Body of pancreas (tissue), 4 donors: ENCODE measurements at places on chromosomes 2 and 18. TPM values are rescaled to one million over a fixed set of nuclear protein-coding genes. Genes with fewer than 3 reads are reported as not detected.

GRCh38 chr2:27672723-27673486 lies 9.2 kb downstream of the SLC4A1AP start:
- no peak for DNase-seq

DNA sequence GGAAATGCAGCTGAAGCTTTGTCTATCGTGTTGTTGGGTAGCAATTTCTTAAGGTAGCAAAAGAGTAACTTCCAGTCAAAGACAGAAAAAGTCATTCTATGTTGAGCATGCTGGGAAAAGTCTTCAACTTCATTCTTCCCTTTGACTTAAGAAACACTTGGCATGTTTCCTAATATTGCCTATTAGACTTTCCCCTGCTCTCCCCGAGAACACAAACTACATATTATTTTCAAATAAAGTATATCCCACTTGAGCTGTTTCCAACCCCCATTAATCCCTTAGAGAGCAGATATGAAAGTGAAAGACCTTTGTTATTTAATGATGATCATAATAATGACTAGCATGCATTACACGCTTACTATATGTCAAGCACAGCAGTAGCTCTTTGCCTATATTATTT lies 136.0 kb upstream of the SPOPL start:
- DNase-seq: no peak

Gene DNAH6
- 1.3 TPM for total RNA-seq

DNA sequence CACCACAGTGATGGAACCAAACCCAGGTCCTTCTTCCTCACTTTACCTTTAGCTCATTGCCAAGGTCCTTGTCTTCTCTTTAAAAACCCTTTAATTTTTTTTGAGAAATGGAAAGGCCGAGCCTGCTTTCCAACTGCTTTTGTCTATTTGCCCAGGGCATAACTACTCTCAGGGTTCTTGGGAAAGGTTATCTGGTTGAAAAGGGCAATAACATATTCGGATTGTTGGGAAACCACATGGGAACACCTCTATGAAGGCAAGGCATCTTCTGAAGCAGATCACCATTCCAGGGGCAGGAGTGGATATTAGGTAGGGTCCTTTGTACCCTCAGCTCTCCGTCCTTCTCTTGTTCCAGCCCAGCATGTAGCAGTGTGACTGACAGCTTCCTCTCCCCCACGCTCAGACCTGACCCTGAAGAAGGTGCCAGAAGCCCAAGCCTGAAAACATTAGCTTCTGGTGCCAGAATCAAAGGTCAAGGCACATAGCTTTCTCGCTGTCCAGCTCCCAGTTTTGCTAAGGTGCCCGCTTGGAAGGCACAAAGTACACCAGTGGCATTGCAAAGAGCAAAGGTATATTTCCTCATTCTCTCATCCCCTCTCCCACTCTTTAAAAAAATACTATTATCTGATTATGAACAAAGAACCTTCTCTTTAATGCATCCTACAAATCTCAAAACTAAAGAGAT lies 123.2 kb upstream of the LINC00305 start:
- no peak for DNase-seq

DNA sequence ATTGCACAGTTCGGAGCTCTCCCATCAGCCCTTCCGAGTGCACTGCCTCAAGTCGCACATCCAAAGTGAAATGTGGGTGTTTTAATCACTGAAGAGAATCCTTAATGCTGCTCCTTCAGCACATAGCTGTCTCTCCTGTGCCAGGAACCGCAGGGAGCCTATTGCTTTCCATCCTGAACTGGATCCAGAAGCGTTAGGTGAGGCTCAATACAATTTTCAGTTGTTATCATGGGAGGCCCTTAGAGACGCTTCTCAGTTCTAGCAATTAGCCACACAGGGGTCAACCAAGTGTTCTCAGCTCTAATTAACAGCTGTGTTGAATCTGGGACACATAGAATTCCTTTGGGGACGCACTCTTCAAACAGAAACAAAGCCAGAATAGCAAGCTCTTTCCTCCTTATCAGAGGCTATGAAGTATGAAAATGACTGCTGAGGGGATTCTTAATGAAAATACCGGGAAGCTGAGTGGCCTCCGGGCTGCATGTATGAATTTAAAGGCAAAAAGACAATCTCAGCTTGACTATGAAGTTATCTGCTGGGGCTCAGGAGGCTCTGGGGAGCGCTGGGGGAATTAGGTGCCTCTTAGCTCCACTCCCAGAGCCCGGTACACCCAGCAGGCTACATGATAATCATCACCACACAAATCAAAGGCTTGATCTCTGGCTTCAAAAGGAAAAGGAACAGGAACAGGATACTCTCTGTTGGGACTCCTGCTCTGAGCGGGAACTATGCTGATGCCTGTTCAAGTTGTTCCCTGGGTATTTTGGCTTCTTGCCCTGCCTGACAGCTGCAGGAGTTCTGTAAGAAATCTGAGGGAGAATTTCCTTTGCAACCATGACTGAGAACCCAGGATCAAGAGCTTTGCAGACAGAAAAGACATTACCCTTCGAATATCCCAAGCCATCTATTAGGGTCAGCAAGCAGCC lies 55.4 kb upstream of the NCOA1 start:
- DNase-seq: peak; percentile 47

DNA sequence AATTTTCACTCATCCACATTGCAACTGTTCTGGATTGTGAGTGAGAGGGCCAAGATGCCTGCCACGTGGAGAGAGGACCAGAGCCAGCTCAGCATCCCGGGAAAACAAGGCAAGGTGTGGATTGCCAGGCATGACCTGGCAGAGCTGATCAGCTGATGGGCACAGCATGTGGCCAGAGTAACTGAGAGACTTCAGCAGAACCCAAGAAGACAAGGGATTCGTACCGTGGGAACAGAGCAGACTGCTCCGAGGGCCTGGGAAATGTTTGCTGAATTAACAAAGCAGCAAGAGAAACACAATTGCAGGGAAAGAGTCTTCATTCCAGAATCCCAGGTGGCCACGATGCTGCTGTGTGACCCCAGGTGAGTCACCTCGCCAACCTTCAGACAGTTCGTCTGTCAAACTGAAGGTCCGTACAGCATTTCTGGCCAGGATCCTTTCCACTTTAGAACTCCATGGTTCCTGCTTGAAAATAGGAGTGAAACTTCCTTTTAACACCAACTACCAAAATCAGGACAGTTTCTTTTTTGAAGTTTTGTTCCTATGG lies 26.3 kb upstream of the POMC start:
- peak; percentile 71 for DNase-seq

Gene OLA1
- total RNA-seq: 43.3 TPM

Gene KLHL41
- total RNA-seq: 1.3 TPM

GRCh38 chr18:60027397-60027796 lies 127.6 kb downstream of the PMAIP1 start:
- DNase-seq: no peak

GRCh38 chr2:235244255-235245220 lies 249.3 kb upstream of the AGAP1 start:
- no peak for DNase-seq

DNA sequence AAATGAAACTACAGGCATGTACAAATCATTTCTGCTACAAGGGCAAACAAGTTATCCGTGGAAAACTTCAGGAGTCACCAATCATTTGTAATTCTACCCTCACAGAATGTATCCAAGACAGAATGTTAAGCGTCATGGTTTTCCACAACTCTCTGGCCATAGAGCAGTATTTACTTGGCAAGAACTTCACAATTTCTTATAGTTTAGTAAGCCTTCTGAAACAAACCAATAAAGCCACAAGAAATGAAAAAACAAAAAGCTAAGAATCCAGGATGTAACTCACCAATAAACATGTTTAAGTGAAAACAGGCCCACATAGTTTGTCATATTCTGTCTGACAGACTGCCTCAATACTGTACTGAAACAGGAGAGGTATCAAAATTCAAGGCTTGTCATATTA lies 70.3 kb downstream of the LNPK start:
- no peak for DNase-seq

DNA sequence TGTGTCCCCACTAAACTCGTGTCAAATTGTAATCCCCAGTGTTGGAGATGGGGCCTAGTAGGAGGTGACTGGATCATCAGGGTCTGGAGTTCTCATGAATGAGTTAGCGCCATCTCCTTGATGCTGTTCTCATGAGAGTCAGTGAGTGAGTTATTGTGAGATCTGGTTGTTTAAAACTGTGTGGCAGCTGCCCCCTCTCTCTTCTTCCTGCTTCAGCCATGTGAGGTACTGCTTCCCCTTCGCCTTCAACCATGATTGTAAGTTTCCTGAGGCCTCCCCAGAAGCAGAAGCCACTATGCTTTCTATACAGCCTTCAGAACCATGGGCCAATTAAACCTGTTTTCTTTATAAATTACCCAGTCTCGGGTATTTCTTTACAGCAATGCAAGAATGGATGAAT lies 50.4 kb downstream of the AP1S3 start:
- no peak for DNase-seq

DNA sequence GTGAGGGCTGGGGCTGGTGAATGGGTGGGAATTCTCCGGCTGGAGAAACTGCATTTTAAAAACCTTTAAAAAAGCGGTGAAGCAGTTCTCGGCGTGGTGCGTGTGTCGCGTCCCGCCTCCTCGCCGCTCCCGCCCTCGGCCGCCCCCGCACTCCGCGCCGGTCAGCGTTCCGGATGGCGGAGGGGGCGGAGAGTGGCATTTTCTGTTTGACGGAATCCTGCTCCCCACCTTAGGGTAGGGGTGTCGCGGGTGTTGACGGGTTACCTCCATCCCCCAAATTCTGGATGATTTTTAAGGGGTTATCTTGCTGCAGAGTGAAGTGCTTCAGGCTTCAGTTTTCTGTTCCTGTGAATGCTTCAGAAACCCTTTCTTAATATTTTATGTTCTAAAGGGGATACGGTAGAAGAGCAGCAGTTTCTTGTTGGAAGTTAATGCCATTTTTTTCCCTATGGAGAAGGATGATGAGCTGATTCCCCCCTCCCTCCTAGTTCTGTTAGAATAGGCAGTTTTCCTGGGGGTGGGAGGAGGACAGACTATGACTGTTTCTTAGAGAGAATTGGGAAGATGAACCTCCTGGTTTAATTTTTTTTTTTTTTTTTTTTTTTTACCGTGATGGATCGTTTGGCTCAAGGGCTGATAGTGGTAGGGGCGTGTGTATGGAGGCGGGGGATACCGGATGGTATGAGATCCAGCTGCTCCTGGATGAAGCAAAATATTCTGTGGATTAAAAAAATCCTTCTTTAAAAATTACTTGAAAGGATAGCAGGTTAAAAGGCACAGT lies 756 bp downstream of the ABI2 start:
- DNase-seq: peak; percentile 20

DNA sequence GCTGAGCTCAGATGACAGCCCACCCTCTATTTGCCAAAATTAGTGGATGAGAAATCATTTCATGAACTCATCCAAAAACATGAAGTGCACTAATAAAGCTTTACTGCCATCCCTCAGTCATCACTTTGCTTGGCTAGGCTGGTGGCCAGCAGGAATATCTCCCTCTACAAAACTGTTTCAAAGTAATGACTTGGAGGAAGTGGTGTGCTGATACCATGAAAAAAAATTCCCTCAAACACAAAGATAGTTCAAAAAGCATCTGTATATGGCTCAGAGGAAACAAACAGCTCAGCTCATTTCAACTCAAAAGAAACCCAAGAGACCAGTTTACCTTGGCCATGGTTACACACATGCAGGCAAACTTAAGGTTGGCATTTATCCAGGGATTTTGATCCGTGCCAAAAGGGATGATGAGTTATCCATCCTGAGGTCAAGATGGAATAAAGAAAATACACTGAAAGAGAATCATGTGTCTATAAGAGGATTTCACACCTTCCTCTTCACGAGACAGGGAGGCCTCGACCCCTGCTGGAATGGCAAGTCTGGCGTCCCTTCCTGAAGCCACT lies 18.4 kb upstream of the WIPF1 start:
- no peak for DNase-seq

GRCh38 chr18:59660786-59661743 lies 36.2 kb downstream of the CCBE1 start:
- no peak for DNase-seq

DNA sequence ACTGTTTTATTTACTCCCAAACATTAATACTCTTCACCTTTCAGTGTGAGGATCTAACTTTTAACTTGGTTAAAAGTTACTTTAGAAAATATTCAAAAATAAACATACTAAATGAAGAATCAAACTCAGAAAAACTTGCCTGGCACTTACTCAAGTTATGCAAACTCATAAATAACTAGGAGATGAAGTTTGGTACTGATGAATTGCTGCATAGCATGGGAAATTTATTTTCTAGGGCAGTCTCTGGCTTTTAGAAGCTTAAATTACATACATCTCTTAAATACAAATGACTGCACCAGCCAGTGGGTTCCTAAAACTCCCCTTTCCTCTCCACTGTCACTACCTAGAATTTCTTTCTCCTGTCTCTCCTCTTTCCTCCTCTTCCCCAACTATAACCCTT lies 46.7 kb upstream of the CREB1 start:
- no peak for DNase-seq

Gene CHN1
- 11.9 TPM for total RNA-seq

Gene GALNT3
- total RNA-seq: 29.7 TPM

Gene BUB1
- not detected for total RNA-seq

Gene LCT
- not detected for total RNA-seq

GRCh38 chr18:37305066-37305465 lies 260.5 kb downstream of the CELF4 start:
- no peak for DNase-seq

DNA sequence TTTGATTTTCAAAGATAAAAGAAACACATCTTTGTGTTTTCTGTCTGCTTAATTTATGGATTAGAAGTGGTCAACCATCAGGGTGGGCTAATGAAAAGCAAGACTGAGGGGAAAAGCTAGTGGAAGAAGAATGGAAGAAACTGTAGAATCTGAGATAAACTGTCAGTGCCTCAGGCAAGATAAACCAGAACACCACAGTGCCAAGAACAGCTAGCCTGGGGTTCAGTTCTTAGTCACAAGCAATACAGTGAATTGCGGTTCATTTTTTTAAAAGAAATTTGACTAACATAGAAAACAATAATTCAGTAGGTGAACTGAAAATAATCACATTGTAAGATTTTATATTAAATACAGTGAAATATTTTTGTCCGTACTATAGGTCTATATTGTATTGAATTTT lies 22.0 kb upstream of the LNPK start:
- DNase-seq: no peak

Gene RBMS1
- 23.7 TPM for total RNA-seq

Gene NXPH2
- total RNA-seq: not detected

Gene SKOR2
- not detected for total RNA-seq

- DNase-seq: no peak
Observed at GRCh38 chr18:42611134-42611533, 504.4 kb downstream of the RIT2 start.

Gene FAP
- 4.2 TPM for total RNA-seq

Gene LMAN2L
- total RNA-seq: 7.8 TPM

Gene CMPK2
- total RNA-seq: 6.7 TPM

Gene GKN1
- total RNA-seq: not detected

GRCh38 chr2:30257266-30258214 lies 26.2 kb downstream of the LBH start:
- peak; percentile 62 for DNase-seq

GRCh38 chr2:70991142-70991541 lies 3.5 kb downstream of the TEX261 start:
- no peak for DNase-seq
